ENCODE measurements at places on chromosomes 3 and 15.
A peak's percentile ranks its signal among the peaks of the same experiment; 100 is the strongest.

- DNase-seq, result no peak
Observed at GRCh38 chr15:101060576-101061551, 141.7 kb downstream of the LRRK1 start.

GRCh38 chr3:122382888-122383666 is at the start of gene MIX23:
TSS of gene MIX23 (minus strand) at chr3:122383231. CDS start at chr3:122383224, 7 bp downstream.
- peak; percentile 75 for DNase-seq

GRCh38 chr3:143731776-143732175 is 116.5 kb downstream of the SLC9A9 start:
- DNase-seq, result peak; percentile 0

- DNase-seq, result no peak
Observed at GRCh38 chr3:116809208-116809607, 99.6 kb downstream of the TUSC7 start.

DNA sequence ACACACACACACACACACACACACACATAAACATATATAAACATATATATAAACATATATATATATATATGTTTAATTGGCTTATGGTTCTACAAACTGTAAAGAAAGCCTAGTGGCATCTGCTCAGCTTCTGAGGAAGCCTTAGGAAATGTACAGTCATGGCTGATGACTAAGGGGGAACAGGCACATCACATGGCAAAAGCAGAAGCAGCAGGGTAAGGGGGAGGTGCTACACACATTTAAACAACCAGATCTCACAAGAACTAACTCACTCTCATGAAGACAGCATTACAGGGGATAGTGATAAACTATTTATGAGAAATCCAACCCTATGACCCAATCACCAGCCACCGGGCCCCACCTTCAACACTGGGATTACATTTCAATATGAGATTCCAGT is 922.9 kb downstream of the SI start:
- no peak for DNase-seq

DNA sequence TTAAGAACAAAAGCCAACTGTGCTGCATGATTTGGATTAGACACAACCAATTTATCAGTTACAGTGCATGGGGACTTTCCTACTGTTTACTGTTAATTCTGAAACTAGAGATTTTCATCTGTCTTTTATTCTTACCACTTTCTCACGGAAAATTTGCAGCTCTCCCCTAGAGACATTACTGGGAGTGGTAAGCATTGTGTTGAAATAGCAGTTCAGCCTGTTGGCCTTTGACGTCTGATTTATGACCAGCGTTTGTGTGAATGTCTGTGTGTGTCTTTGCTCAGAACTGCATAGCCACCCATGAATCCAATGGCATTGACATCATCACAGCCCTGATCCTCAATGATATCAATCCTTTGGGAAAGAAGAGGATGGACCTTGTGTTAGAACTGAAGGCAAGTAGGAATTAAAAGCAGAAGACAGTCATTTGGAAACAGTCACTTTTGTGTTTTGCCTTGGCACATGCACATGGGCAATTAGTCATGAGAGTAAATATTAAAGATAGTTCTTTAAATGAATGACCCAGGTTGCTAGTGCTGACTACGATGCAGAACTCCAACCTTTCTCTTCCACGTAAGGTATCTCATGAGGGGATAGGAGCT is 202.2 kb upstream of the BHLHE40 start:
- DNase-seq, result no peak

- DNase-seq, result peak; percentile 42
Observed at GRCh38 chr3:187750006-187750512, 4.8 kb upstream of the BCL6 start.

DNA sequence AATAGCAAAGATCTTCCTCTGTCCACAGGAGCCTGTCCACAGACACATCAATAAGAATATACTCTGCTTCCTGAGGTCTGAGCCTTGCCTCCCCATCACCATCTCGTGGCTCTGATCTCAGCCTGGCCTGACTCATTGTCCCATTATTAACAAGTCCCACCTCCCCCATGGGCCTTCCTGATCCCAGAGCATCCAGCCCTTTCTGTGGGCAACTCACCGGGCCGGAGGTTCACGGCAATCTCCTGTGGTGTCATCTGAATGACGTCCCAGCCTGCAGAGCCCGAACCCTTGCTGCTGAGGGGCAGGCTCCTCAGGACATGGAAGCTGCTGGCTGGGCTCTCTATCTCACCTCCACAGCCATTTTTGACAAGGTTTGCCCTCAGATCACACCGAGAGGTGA is 28.1 kb downstream of the ITGB5 start:
- DNase-seq, result peak; percentile 95

- no peak for DNase-seq
Observed at GRCh38 chr15:47824147-47824546, 106.8 kb downstream of the SEMA6D start.

DNA sequence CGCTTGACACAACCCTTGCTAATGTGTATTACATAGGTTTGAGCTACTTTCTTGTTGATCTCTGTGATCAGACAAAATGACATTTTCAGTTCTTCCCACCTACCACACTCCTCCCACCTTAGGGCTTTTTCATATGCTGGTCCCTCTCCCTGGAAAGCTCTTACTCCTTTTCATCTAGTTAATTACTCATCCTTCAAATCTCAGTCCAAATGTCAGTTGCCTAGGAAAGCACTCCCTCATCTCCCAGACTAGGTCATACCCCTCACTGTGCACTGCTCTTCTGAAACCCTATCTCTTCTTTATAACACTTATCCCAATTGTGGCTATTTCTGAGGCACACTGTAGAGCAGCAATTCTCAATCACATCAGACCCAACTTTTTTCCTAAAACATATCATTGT is 7.3 kb downstream of the ZNF106 start:
- DNase-seq, result no peak

All from IMR-90 (cell line).